Kidney (tissue), 22 donors: ENCODE measurements at places on chromosomes 11 and 22.

- peak; percentile 78 for DNase-seq
Measured at GRCh38 chr22:18023509-18024275, 669 bp downstream of the MICAL3 start.

GRCh38 chr11:117826832-117827231, 2.3 kb upstream of the FXYD2 start:
- DNase-seq: peak; percentile 60

GRCh38 chr11:99522467-99523173, 501.9 kb downstream of the CNTN5 start:
- DNase-seq: no peak

DNA sequence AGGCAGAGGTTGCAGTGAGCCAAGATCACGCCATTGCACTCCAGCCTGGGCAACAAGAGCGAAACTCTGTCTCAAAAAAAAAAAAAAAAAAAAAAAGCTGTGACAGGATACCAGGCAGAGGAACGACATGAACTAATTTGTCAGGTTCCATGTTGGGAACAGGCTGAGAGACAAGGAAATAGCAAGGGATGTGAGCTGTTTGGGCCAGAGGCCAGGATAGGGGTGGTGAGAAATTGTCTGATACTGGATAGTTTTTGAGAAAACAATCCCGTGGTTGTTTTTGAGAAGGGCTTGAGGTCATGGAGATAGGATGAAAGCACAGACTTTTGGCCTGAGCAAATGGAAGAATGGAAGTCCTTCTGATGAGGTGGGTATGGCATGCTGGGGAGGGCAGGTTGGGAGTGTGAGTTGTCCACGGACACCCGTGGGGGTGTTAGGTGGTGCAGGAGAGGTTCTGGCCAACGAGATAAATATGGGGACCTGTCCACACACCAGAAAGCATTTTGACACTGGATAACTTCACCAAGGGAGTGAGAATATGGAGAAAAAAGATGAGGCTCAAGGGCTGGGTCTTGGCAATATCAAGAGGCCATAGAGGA, 13.7 kb downstream of the PIWIL3 start:
- no peak for DNase-seq
